ENCODE measurements at places on chromosomes 6 and 20. TPM values are rescaled to one million over a fixed set of nuclear protein-coding genes. Genes with fewer than 3 reads are reported as not detected.

The CDSN gene
- polyA plus RNA-seq = not detected

The SNX21 gene
- polyA plus RNA-seq = 12.7 TPM

GRCh38 chr20:21615617-21616080, 89.8 kb upstream of the PAX1 start:
- DNase-seq = no peak

DNA sequence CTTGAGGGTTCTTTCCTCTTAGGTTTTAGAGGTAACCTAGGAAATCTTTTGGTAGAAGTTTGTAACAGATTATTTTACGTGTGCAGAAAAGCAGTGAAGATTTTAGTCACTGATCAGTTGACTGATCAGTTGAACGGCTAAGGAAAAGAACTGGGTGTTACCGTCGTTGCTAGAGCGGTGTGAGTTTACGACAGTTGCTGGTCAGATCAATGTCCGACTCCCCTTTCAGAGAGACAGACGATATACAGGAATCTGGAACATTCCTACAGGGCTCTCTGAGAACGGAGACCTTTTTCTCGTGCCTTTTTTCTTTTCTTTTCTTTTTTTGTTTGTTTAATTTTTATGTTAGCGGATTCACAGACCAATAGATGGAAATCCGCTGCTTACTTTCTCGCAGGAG, 132.1 kb upstream of the ZNF184 start:
- DNase-seq = no peak

The BMP5 gene
- not detected for polyA plus RNA-seq

DNA sequence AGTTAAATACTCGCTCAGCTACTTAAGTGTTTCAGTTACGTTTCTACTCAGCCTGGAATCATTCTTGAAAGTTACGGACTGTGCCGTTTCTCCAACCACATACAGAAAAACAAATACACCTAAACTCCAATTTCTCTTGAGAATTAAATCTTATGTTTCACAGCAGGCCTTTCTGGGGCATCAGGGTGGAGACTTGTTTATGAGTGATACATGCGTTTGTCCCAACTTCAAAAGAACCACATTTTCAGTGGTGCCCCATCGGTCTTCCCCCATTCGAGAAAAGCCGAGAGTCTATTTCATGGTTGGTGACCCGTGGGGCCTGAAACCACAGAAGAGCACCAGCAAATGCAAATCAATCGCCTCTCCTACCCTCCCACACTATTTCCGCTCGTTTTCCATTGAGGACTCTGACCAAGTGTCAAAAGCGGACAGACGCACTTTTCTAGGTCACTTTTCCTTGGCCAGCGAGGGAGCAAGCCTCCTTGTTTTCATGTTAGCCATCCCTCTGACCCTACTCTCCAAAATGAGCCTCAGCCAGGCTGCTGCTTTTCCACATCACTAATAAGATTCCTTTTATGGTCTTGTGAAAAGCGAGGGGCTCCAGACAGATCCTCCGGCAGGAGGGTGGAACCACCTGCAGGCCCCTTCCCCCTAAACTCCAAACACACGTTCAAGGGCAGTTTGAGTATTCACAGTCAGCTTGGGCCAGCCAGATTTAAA, 3.1 kb downstream of the JAG1 start:
- no peak for DNase-seq

DNA sequence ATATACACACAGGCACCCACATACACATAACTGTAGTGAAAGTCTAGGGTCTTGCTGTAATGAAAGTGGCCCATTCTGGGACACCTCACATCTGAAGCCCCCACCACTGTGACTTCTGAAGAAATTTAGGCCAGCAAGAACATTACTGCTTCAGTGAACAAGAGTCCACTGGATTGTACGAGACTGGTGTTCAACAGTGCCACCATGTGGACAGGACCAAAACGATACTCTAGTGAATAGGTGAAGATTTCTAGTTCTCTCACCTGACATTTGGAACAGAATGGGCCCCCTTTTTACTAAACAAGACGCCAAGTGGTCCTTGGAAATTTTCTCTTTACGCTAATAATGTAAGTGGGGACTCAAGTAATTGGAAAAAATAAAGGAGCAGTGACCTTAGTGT, 156.9 kb downstream of the MAFB start:
- DNase-seq = peak; percentile 18

All from CD14-positive monocyte (primary cell).